Vagina (tissue), 2 donors: ENCODE measurements at places on chromosomes 6 and 20.

- no peak for DNase-seq
Measured at GRCh38 chr6:129648819-129649491, 61.0 kb downstream of the ARHGAP18 start.

DNA sequence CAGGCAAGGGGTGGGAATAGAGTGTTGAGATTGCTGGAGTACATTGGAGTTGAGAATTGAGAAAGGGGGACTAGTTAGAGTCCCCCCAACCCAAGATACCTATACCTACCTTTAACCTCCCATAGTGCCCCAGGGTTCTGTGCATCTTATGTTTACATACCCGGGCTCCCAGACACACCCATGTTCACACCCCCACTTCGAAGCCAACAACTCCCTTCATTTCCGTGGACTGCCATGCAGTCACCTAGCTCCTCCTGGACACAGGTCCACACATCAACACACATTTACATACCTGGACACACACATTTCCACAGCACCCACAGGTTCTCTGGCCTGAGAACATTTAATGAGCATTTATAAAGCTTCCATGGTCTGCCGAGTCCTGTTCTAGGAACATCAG lies 5.1 kb downstream of the TMEM63B start:
- DNase-seq = no peak

DNA sequence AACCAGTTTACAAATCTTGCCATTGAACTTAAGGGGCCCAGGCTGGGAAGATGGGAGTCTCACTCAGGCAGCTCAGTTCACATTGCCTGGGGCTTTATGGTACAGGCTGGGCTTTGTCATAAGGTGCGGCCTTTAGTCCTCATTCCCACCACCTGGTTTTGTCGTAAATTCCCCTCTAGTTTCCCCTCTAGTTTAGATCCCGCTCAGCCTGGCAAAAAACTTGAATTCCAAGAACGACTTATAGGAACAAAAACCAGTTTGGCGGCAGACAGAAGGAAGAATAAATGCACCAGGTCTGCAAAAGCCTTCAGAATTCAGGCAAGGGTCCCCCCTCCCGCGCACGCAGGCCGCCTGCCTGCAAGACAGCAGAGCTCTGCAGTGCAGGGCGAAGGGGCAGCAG lies 4.1 kb downstream of the BMP7 start:
- DNase-seq = no peak

DNA sequence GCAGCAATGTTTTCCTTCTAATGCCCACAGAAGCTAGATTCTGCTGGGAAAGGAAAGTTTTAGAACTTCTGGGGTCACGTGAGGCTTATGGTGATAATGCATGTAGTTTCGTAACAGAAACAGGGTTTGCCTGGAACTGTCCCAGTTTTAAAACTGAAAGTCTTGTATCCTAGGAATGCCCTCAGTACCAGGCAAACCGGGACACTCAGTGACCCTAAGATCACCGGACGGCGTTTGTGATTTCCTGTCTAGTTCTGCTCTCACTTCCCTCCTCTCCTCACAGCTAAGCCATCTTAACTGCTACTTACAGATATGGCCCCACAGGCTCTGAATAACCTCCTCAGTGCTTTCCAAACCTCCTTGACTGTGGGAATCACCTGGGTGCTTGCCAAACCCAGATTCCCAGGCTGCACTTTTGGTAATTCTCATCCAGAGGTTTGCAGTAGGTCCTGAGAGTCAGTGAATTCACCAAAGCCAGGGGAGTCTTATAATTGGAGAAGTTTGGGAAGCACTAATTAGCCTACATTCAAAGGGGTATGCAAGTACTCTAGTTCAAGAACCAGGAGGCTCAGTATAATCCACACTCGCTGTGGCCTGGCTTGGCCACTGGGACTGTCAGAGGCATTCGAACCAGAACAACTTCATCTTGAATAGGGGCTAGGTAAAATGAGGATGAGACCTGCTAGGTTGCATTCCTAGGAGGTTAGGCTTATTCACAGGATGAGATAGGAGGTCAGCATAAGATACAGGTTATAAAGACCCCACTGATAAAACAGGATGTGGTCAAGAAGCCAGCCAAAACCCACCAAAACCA lies 231.6 kb upstream of the MYLIP start:
- DNase-seq = no peak

DNA sequence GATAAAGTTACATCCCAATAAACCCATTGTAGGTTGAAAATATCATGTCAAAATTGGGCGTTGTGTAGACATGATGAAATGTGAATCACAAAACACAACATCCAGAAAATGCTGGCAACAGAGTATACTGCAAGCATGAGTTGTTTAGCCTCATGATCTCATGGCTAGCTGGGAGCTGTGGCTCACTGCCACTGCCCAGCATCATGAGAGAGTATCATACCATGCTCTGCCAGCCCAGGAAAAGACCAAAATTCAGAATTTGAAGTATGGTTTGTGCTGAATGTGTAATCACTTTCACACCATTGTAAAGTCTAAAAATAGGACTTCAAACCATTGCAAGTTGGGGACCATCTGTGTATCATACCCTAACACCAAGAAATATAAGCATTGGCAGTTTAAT lies 45.2 kb upstream of the SMAP1 start:
- DNase-seq = no peak

GRCh38 chr6:571892-572291 lies 85.0 kb downstream of the HUS1B start:
- DNase-seq = no peak

DNA sequence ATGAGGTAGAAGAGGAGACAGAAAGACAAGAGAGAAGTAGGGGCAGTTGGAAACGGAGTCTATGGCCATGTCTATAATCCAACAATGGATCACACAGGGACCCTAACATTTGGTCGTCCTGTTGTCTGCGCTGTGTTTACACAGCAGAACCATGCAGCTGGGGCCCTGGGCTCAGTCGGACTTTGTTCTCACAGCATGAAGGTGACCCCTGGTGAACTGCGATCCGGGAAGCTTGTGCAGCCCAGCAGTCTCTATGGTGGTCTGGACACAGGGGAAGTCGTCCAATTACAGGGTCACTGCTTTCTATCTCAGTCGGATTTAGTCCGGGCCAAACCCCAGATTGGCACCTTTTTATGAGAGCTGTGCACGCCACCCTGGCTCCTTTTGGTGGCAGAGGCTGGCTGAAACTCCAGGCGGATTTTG lies 153.6 kb downstream of the FOXA2 start:
- no peak for DNase-seq

DNA sequence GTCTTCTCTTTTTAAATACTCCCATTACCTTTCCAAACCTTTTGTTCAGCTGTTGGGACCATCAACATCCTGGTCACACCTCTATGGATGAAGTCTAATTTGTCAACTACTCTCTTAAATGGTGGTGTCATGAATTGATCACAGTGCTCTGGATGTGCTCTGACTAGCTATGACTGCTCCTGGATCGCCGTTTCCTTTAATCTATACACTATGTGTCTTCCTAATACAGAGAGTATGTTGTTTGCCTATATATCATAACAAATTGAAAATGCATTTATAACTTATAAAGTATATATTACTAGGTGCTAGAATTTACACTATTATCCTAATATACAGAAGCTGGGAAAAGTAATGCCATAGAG lies 357.5 kb downstream of the LAMA2 start:
- no peak for DNase-seq

GRCh38 chr20:41510847-41511450 lies 107.2 kb downstream of the CHD6 start:
- no peak for DNase-seq

- DNase-seq = no peak
Measured at GRCh38 chr6:104087765-104088164, 772.0 kb downstream of the HACE1 start.

GRCh38 chr6:111591901-111592461 lies 13.7 kb downstream of the TRAF3IP2 start:
- DNase-seq = no peak

DNA sequence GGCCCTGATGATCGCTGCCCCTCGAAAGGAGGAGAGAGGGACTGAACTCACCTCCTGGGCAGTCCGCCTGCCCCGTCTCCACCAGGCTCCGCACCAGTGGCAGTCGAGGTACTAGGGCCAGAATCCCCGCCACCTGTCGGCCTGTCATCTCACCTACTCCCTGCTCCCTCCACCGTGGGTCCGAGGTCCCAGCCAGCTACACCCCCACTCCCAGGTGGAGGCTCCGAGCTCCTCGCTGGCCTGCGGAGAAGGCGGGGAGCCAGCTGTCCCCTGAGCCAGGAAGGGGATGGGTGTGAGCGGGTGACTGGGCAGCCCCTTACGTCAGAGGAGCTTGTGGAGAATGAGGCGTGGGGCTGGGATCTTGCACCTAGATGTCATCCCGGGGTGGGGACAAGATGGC lies 1066.5 kb upstream of the MANEA start:
- DNase-seq = no peak

DNA sequence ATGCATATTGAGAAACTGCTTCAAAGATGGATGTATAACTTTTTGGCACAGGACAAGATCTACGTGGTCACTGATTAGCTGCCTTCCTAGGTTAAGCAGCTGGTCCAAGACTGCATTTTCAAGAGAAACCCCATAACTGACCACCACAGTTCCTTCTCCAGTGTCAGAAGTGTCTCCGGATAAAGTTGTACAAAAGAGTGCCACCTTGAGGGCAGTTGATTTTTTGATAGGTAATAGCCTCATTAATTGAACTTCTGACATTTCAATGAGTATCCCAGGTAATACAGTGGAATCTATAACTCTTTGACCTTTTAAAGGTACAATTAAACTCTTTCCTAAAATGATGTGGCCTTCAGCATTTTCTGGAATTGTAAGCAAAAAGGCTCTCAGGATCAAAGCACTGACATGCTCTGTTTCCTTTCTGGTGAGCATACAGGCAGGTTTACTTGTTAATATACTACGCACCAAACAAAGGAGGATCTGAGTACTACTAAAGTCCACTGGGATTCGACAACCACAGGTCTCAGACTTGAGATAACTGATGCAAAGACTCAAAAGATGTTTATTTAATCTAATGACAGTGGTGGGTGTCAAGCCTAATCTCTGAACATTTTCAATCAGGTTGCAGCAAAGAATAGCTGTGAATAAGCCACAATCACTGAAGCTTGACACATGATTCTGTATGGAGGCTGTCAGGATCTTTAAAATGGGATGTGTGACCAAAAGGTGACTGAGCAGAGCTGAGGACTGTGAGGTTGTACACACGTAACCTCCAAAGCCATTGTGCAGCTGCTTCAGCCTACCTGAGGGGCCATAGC lies 21.2 kb downstream of the MKKS start:
- no peak for DNase-seq

DNA sequence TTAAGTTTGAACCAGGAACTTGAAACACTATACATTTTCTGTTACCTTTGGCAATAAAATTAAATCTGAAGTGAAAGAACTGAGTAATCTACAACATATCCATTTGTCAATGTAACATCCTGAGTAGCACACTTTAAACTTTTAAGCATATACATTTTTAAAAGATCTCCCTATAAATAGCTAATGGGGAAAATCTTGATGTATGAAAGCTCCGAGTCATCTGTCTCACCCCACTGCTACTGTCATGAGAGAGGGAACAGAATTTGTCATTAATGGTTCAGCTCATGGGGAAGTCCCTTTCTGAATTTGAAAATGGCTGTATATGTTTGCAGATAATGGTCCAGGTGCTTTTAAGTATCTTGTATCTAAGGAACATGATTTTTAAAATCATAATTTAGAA lies 55.2 kb upstream of the NOX3 start:
- DNase-seq = no peak

DNA sequence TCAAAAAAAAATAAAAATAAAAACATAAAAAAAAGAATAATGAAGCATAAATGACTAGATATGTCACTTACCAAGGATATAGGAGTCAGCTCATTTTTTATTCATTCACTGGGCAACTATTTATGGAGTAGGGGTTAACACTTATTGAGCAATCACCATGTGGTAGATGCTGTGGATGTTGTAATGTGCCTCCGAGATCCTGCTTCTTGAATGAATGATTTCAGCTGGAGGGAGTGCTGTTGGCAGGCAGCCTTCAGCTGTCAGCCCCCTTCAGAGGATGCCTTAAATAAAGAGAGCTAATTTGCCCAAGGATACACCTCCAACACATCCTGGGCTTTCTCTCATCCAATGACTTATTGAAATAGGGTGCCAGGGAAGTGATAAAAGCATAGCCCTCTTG lies 229.5 kb upstream of the DTNBP1 start:
- DNase-seq = no peak

- no peak for DNase-seq
Measured at GRCh38 chr20:16351415-16351814, 221.8 kb downstream of the KIF16B start.

GRCh38 chr6:52497652-52498408 lies 77.7 kb downstream of the EFHC1 start:
- no peak for DNase-seq

DNA sequence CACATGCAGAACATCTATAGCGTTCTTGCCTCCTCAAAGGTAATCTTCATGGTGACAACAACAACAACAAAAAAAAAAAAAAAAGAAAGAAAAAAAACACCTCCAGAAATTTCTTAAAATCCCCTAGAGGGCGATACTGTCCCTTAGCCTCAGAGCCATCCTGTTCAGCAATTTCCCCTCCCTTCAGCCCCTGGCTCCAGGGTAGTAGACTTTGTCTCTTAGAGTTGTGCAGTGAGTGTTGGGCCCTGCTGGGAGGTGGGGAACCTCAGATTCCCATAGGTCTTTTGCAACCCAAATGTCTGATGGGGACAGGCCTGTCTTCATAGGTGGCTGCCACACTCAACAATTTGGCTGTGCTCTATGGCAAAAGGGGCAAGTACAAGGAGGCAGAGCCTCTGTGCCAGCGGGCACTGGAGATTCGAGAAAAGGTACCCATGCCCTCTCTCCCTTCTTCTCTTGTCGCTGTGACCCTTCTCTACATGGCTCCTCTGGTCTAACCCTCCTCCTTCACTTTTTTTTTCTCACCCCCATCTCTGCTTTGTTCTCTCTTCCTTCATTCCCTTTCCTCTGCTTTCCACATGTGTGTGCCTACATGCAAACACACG lies 6.0 kb upstream of the PTK7 start:
- no peak for DNase-seq

DNA sequence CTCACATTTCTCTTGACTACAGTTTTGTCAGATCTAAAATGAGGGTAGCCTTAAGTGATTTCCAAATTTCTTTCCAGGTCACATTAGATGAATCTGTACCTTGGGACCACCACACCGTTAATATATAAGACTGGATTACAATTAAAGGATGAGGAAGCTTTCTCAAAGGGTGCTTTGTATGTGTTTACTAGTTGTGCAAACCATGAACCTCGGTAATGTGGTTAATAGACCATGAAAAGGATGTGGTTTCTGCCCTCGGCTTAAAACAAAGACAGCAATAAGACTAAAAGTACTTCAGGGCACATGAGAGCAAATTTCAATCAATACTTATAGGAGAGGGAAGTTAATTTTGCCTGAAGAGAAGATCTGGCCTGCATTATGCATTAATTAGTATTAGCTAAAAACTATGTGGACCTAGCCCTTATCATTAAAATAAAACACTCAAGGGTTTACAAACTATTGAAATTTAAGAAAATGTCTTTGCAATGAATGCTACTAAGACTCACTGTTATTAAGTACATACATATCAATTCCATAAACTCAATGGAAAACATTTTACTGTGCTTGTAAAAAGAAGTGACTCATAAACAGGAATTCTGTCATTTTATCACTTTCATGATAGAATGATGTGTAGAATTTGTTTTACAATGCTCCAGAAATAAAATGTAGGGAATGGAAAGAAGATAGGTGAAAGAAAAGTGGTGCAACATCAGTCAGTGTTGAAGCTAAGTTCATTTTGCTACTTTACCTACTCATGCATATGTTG lies 936 bp upstream of the TMX4 start:
- no peak for DNase-seq
